ENCODE measurements at places on chromosomes 5 and 9.

DNA sequence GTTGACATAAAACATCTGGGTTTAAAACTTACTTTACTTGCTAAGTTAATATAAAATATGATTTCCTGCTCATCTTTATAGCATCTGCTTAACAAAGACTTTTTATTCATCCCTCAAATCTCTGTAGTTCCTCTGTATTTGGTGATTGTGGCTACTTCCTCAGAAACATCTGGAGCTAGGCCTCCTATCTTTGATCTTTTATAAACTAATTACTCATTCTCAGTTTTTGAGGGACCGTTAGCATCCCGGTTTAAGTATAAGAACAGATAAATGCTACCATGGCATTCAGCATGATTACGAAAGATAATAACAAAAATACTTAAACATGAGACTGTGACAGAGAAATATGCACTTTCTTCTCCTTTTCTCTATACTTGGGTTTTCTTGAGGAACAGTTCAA is 85.3 kb downstream of the SLC38A9 start:
- DNase-seq, result no peak

DNA sequence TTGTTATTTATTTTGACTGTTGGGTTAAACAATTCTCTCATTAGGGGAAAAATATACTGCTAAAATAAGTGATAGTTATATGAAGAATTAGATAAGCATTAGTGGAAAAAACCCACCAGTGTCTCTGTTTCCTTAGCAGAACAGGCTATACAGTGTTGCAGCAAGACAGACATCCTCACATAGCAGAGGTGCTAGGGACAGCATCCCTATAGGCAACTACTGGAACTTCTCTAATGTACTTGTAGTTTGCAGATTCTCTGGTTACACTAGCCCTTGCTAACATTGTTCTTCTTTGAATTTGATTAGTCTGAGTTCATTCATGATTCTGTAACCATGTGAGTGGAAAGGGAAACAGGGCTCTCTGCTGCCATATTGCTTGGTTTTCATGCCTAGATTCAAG is 661.8 kb upstream of the RGMB start:
- no peak for DNase-seq

GRCh38 chr5:6606884-6607558 is 25.8 kb downstream of the NSUN2 start:
- no peak for DNase-seq

DNA sequence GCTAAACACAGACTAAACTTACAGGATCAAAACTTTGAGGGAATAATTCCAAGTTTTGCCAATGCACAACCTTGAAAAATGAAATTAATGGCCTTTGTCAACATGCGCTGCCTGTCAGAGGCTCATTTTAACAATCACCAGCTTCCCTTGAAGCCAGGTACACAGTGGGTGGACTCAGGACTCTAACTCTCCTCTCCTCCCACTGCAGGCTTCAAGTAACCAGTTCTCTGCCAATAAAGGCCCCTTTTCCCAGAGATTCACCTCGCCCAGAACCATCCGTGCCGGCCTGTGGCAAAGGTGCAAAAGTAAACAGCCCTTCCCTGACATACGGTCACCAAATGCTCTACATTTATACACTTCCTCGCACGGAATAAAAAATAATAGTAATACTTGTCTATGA is 18.4 kb upstream of the FBP2 start:
- DNase-seq, result no peak

- DNase-seq, result no peak
These were observed 88.8 kb downstream of the DOCK8 start for GRCh38 chr9:303502-303901.

DNA sequence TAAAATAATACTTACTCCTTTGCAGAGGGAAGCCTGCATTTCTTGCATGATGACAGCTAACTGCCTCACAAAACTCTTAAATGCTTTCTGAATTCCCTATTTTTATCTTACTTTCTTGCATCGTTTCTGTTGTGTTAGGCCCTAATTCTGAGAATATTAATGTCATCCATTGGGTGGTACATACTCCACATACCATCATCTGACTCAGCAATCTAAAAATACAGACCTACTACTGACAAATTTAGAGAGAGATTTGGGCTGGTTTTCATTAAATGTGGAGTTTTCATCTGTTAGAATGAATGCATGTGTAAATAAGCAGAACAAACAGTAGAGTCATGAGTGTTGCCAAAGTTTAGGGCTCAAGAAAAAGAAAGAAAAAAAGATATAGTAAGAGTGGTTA is 26.5 kb upstream of the KCNN2 start:
- DNase-seq, result no peak

- no peak for DNase-seq
These were observed 7.3 kb downstream of the GCNT4 start for GRCh38 chr5:75045071-75045470.

GRCh38 chr9:91913096-91913495 is 36.9 kb downstream of the ROR2 start:
- DNase-seq, result no peak

- no peak for DNase-seq
These were observed 37.1 kb downstream of the PLPP1 start for GRCh38 chr5:55497712-55498111.

DNA sequence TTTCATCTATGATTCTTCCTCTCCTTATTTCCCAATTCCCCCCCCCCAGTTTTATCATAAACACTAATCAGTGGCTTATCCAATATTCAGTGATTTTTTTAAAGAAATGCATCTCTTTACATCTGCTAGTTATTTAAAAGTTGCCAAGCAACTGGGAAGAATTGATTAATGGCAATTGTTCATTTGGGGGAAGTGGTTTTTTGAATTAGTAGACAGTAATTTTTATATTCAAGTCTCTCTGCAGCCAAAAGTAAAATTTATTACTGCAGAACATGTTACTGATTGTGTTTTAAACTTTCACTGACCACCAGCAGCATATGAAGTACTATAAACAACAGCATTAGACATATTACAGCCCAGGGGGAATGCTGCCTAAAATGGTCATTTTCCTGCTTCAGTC is 308.8 kb upstream of the NREP start:
- no peak for DNase-seq

Data from NCI-H1092 (cell line).